Colonic mucosa (tissue), 4 donors: ENCODE measurements at places on chromosomes 2 and 18. TPM values are rescaled to one million over a fixed set of nuclear protein-coding genes. Genes with fewer than 3 reads are reported as not detected.

GRCh38 chr2:202100176-202100575 lies 27.1 kb downstream of the KIAA2012 start:
- no peak overlapping the region for H3K27ac ChIP-seq
- no peaks in the 10 kb centered on the region for H3K27me3 ChIP-seq
- DNase-seq: no peak

GRCh38 chr2:322326-322725 lies 34.4 kb upstream of the ALKAL2 start:
- DNase-seq: no peak
- H3K4me3 ChIP-seq: no peak overlapping the region
- H3K36me3 ChIP-seq: no peaks in the 10 kb centered on the region
- H3K27me3 ChIP-seq: no peaks in the 10 kb centered on the region

- no peak overlapping the region for H3K4me3 ChIP-seq
- no peaks in the 10 kb centered on the region for H3K36me3 ChIP-seq
- H3K27me3 ChIP-seq: no peaks in the 10 kb centered on the region
- H3K4me1 ChIP-seq: peaks cover 5% of the 10 kb centered on the region
- DNase-seq: no peak
These were observed 115.6 kb downstream of the SEPTIN10 start for GRCh38 chr2:109497911-109498870.

GRCh38 chr2:215290980-215291599 lies 20.8 kb upstream of the ATIC start:
- no peak overlapping the region for H3K4me3 ChIP-seq
- H3K36me3 ChIP-seq: no peaks in the 10 kb centered on the region
- H3K27ac ChIP-seq: no peak overlapping the region
- H3K4me1 ChIP-seq: no peaks in the 10 kb centered on the region

DNA sequence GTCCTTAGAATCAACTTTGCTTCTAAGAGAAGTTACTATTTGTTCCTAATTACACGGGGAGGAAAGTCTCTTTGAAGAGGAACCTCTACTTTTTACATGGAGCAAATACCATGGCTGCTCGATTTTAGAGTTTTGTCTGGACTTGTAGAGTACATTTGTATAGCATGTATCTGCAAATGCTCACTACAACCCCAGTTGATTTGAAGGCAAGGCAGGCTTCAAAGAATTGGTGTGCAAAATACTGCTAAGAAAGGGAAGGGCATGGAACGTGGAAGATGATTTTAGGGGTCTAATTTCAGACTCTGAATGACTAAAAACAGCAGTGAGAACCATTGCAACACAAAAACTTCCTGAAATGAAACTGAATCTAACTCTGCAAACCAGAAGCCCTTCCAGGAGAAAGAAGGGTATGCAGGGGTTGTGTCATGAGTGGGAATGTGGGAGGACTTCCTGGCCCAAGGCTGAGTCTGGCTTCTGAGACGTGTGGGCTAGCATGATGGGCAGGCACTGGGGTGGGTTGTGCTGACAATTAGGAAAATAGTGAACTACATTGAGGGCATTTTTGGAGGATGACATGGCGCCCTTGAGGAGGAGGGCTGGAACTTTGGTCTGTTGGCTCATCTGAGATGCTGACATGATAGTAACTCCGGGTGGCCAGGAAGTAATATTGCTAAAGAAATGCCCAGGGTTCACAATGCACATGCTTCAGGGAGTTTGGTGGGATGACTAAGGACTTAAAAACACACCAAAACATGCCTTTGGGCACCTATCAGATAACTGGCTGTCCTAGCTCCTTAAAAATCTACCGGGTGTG lies 18.9 kb upstream of the IL1R2 start:
- H3K36me3 ChIP-seq: no peaks in the 10 kb centered on the region
- no peak for DNase-seq
- no peak overlapping the region for H3K27ac ChIP-seq
- H3K4me3 ChIP-seq: no peak overlapping the region
- no peaks in the 10 kb centered on the region for H3K27me3 ChIP-seq

GRCh38 chr18:36015629-36016028 lies 43.1 kb downstream of the RMP24 start:
- H3K27ac ChIP-seq: no peak overlapping the region
- no peak for DNase-seq
- H3K27me3 ChIP-seq: no peaks in the 10 kb centered on the region
- H3K36me3 ChIP-seq: no peaks in the 10 kb centered on the region
- H3K4me3 ChIP-seq: no peak overlapping the region
- H3K4me1 ChIP-seq: no peaks in the 10 kb centered on the region

DNA sequence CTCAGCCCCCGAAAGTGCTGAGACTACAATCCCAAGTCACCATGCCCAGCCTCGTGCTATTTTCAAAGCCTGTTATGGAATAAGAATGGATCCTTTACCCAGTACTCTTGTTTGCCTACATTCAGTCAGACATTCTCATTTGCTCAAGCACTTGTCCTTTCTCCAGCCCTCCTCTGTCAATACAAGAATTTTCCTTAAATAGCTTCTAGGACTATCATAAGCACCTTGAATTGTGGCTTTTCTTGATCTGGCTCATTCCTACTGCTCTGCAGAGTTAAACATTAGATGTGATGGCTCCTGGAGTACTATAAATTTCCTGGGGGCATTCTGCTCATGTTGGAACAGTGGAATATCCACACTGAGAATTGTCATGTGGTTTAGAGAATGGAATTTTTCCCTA lies 506.1 kb downstream of the ARHGAP15 start:
- H3K27me3 ChIP-seq: no peaks in the 10 kb centered on the region
- H3K36me3 ChIP-seq: no peaks in the 10 kb centered on the region
- no peak overlapping the region for H3K27ac ChIP-seq
- DNase-seq: no peak

DNA sequence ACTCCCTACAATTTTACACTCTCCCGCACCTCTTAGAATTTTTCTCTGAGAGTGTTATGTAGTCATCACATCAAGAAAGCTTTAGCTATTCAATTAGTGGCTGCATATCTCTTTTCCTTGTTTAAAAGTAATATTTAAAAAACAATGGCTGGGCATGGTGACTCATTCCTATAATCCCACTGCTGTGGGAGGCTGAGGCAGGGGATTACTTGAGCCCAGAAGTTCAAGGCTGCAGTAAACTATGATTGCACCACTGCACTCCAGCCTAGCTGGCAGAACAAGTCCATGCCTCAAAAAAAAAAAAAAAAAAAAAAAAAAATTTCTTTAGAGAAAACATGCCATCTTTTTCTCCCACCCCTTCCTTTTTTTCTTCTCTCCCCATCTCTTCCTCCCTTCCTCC lies 44.3 kb downstream of the AQP4 start:
- no peaks in the 10 kb centered on the region for H3K4me1 ChIP-seq
- H3K27me3 ChIP-seq: no peaks in the 10 kb centered on the region
- no peak overlapping the region for H3K27ac ChIP-seq
- DNase-seq: no peak

DNA sequence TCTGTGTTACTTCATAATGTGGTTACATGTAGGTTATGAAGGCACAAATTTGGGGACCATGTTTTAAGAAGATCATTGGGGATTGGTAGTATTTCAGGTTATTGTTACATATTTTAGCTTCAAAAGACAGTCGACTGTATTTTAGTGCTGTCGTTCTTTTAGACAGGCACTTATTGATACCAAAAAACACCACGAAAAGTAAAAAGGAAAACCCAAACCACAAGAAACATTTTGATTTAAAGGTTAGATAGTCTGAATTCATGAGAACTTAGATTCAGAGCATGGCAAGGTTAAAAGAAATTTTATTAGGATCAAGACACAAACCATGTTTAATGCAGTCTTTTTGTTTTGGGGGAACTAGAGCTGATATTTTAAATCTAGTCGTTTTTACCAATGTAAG lies 209.0 kb downstream of the CAMKMT start:
- no peaks in the 10 kb centered on the region for H3K4me1 ChIP-seq
- H3K36me3 ChIP-seq: no peaks in the 10 kb centered on the region
- no peaks in the 10 kb centered on the region for H3K27me3 ChIP-seq
- DNase-seq: no peak
- no peak overlapping the region for H3K4me3 ChIP-seq
- no peak overlapping the region for H3K27ac ChIP-seq

GRCh38 chr2:165293440-165294420 lies 54.5 kb downstream of the SCN2A start:
- no peak overlapping the region for H3K27ac ChIP-seq
- no peaks in the 10 kb centered on the region for H3K4me1 ChIP-seq
- no peak overlapping the region for H3K4me3 ChIP-seq
- no peaks in the 10 kb centered on the region for H3K36me3 ChIP-seq

DNA sequence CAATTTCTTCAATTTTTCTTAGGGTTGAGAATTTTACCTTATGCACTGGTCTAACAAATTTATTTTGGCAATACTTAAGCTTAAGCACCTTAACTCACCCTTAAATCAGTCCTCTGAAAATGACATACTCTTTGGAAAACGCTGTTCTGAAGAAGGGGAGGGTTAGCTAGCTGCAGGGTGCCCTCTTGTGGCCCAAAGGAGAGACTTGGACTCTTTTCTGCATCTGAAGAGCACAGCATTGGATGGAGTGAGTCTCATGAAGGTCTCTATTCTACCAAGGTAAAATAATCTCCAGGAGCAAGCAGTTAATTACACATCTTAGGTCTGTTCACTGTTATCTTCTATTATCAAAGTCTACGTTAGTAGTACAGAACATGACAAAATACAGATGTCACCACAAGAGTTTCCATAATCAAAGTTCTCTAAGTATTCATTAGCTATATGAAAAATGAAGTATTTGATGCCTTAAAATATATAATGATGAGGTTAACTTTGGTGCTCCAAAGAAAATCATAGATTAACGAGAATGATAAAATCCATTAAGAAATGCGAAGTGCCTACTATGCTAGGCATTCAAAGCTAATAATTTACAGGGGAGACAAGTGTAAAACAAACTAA lies 24.4 kb downstream of the PUM2 start:
- H3K4me3 ChIP-seq: no peak overlapping the region
- no peaks in the 10 kb centered on the region for H3K36me3 ChIP-seq
- DNase-seq: peak; percentile 53
- H3K4me1 ChIP-seq: no peaks in the 10 kb centered on the region
- H3K27me3 ChIP-seq: no peaks in the 10 kb centered on the region
- no peak overlapping the region for H3K27ac ChIP-seq

DNA sequence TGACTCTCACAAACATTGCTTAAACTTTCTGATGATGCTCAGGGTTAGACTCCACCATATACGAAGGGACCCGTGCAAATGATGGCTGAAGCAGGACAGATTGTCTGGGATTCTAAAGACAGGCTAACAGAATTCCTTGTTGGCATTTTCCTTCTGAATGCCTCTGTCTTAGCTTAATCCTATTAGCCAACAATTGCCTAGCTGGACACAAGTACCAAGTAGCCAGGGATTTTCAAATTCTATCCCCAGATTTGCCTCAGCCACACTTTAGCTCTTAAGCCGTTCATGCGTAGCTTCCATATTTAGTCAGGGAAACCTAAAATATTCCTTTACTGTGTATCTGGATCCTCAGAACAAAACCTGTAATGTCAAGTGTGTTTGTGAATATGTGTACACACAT lies 40.0 kb downstream of the COL4A3 start:
- H3K27ac ChIP-seq: no peak overlapping the region
- no peak overlapping the region for H3K4me3 ChIP-seq
- H3K36me3 ChIP-seq: no peaks in the 10 kb centered on the region
- no peaks in the 10 kb centered on the region for H3K4me1 ChIP-seq

DNA sequence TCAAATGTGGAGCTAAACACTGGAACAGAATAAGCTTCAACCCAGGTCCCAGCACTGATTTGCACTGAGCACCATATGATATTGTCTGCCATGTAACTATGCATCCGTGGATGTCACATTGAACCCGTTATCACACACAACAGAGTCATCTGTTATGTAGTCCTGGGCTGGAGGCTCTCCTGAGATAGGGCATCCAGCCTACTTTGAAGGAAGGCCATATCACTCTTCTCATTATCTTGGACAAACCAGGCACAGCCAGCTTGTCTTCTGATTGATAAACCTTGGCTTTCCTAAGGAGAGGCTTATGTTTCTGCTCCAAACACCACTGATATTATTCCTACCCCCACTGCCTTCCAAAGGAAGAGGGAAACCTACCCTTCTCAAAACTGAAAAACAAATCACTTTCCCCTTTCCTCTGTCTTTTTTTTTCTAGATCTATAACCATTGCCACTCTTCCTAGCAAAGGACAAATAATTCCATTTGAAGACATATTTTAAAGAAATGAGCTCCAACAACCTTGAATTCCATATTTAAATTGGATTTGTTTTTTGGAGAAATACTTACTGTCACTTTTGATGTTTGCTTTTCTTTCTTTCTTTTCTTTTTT lies 16.4 kb downstream of the RSAD2 start:
- H3K4me3 ChIP-seq: no peak overlapping the region
- H3K4me1 ChIP-seq: no peaks in the 10 kb centered on the region
- DNase-seq: no peak
- H3K27me3 ChIP-seq: no peaks in the 10 kb centered on the region

DNA sequence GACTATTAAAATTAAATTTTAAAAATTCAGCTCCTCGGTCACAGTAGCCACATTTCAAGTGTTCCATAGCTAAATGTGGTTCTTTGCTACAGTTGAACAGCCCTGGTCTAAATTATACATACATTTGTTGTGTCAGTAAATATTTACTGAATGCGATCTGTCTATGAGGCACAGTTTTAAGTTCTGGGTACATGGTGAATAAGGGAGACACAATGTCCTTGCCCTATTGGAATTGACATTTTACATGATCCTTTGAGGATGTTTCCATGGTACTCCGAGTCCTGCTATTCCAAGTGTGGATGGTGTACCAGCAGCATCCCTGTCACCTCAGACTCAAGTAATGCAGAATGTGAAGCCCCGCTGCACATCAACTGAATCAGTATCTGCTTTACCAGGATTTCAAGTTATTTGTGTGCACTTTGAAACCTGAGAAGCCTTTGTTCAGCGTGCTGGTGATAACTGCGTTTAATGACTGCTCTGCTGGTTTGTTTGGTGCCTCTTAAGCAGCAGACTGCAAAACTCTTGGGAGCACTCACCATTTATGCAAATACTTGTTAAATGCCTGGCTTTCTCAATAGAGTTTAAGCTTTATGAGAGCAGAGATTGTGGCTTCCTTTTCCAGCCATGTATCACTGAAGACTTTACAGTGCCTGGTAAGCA lies 1.5 kb downstream of the GALNT1 start:
- H3K4me3 ChIP-seq: no peak overlapping the region
- DNase-seq: no peak
- H3K27me3 ChIP-seq: no peaks in the 10 kb centered on the region
- H3K27ac ChIP-seq: no peak overlapping the region

- no peak overlapping the region for H3K4me3 ChIP-seq
- H3K4me1 ChIP-seq: no peaks in the 10 kb centered on the region
- no peaks in the 10 kb centered on the region for H3K27me3 ChIP-seq
- no peaks in the 10 kb centered on the region for H3K36me3 ChIP-seq
- no peak for DNase-seq
These were observed 660.1 kb upstream of the SLC8A1 start for GRCh38 chr2:41111836-41112627.

GRCh38 chr2:236659758-236660150 lies 90.1 kb downstream of the ACKR3 start:
- no peaks in the 10 kb centered on the region for H3K27me3 ChIP-seq
- H3K36me3 ChIP-seq: no peaks in the 10 kb centered on the region
- no peak for DNase-seq
- no peak overlapping the region for H3K27ac ChIP-seq

Gene ARHGAP28
- 2.9 TPM for total RNA-seq

Gene XDH
- 44.4 TPM for total RNA-seq

Gene MYL1
- total RNA-seq: not detected

Gene FBLN7
- total RNA-seq: 0.10 TPM

Gene CFAP53
- 0.16 TPM for total RNA-seq

Gene RUFY4
- total RNA-seq: not detected

Gene C1QL2
- total RNA-seq: not detected

Gene LCT
- total RNA-seq: 0.12 TPM

Gene RNF125
- 8.4 TPM for total RNA-seq

Gene TUBA3E
- not detected for total RNA-seq

Gene EGR4
- not detected for total RNA-seq

Gene ITGB6
- 24.6 TPM for total RNA-seq
